ENCODE measurements at places on chromosomes 4 and X.

GRCh38 chrX:8784162-8784561 is 17.0 kb downstream of the FAM9A start:
- DNase-seq, result no peak

DNA sequence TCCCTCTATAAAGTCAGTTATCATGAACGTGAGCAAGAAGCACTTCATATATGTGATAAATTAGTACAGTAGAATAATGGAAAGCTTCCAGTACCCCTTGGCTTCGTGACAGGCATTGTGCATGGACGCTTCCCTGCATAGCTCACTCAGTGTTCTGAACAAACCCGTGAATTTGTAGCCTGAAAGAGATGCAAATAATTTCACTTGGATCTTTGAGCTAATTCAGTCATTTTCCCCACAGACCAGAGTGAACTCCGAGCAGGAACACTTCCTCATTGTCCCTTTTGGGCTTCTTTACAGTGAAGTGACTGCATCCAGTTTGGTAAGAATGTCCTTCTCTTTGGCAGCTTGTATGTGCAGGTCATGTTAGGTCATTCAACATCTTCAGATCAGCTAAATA is 50.1 kb downstream of the ADD1 start:
- DNase-seq, result no peak

DNA sequence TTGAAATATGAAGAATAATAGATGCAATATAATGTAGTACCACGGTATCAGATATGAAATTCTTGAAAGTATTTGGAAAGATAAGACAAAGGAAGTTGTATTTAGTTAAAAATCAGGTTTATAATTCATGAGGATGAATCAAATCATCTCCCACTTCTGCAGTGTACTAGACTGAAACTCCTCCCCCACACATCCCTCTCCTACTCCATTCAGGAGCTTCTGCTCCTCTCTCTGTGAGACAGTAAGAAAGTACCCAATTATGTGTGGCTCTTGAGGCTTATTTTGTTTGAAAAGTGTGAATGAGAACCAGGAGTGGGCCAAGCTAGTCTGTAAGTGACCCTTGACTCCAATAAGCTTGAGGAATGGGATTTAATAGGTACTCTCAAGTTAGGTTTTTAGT is 9.5 kb downstream of the SLAIN2 start:
- DNase-seq, result no peak

DNA sequence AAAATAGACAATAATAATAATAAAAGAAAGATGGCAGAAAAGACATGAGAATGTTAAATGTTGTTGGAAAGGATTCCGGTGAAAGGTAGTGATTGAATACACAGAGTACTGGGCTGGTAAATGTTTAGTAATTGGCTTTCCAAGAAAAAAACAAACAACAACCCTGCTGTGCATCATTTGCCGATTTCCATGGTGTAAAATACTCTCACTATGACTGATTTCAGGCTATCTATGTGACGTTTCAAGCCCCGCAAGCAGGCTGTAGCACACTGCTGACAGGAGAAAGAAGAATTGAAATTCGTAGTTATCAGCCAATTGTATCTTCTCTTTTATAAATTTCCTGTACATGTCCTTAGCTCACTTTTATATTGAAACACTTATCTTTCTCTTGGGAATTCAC is 13.6 kb upstream of the SEPTIN6 start:
- no peak for DNase-seq

GRCh38 chr4:6926081-6926480 is 16.5 kb downstream of the TBC1D14 start:
- DNase-seq, result no peak

DNA sequence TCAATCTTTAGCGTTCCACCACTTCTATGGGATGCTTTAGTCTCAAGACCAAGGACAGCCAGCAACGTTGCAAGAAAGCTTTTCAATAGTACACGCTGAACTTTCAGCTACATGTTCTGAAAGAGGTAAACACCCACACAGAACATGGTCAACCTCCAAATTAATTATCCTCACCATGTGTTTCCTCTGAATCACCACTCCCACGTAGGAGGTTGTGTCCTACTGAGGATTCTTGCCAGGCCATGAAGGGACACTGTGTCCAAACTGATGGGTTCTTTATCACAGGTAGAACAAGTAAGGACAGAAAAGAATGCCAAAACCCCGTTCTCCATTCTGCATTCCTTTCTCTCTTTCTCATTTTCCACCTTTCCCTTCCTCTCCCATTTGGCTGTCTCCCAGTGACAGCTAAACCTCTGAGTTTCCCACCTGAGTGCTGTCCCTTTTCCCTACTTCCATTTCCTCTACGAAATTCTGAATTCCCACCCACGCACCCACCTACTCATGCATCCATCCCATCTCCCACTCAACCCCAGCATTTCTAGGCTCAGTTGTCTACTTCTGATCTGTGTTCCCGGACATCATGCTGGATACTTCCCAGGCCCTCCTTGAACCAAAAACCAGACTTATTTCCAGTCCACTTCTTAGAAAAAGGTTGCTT is 29.0 kb upstream of the GPM6B start:
- DNase-seq, result no peak

- DNase-seq, result no peak
These were observed 2.9 kb downstream of the RAPGEF2 start for GRCh38 chr4:159105761-159106243.

DNA sequence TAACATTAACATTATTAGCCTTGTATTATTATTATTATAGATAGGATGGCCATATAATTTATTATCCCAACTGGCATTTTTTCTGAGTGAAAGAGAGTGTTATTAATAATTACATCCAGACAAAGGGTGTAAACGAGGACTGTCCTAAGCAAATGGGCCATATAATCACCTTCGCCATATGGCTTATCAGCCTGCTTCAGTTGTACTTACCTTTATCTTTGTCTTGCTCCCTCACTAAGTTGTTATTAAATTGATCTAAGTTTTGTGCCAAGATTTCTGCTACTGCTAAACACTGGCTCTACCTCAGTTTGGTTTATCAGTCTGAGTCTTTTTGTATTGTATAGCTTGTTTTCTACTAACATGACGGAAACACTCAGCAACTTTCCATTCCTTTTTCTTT is 76.9 kb downstream of the STIM2 start:
- no peak for DNase-seq

DNA sequence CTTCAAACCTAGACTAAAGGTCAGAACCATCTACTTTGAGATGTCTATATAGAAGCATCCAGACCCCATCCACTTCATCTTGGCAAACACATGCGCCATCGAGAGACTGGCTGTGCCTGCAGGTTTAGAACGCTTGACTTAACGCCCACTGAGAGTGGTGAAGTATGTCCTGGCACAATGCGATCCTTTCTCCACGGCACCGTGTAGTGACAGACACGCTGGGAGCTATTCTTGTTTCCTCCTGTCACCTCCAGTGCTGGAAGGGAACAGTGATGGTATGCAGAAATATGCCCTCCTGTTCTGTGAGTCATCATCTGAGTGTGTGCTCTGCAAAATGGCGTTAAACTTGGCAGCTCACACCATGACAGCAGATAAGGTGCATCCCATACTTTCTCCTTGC is 330.2 kb downstream of the NLGN4X start:
- DNase-seq, result no peak

- DNase-seq, result no peak
These were observed 130.4 kb upstream of the RADX start for GRCh38 chrX:106481341-106481740.

GRCh38 chr4:73844345-73844744 is 7.9 kb downstream of the CXCL6 start:
- no peak for DNase-seq

- no peak for DNase-seq
These were observed 81.9 kb downstream of the HCCS start for GRCh38 chrX:11193035-11193469.

DNA sequence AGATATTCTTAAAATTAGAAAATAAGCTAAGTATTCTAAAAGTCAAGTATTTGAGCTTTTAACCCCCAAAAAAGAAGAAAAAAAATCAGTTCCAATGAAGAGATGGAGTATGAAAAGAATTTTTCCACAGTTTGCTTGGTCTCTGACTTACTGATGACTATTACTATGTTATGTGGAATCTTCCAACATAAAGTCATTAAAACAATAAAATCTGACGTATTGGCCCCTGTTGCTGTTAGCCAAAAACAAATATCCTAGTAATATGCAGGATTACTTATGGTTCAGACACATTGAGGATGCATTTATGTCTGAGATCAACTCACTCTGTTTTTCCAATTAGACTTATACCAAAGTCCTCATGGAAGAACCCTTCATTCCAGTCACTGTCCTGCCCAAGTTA is 517.2 kb upstream of the ADGRL3 start:
- no peak for DNase-seq

DNA sequence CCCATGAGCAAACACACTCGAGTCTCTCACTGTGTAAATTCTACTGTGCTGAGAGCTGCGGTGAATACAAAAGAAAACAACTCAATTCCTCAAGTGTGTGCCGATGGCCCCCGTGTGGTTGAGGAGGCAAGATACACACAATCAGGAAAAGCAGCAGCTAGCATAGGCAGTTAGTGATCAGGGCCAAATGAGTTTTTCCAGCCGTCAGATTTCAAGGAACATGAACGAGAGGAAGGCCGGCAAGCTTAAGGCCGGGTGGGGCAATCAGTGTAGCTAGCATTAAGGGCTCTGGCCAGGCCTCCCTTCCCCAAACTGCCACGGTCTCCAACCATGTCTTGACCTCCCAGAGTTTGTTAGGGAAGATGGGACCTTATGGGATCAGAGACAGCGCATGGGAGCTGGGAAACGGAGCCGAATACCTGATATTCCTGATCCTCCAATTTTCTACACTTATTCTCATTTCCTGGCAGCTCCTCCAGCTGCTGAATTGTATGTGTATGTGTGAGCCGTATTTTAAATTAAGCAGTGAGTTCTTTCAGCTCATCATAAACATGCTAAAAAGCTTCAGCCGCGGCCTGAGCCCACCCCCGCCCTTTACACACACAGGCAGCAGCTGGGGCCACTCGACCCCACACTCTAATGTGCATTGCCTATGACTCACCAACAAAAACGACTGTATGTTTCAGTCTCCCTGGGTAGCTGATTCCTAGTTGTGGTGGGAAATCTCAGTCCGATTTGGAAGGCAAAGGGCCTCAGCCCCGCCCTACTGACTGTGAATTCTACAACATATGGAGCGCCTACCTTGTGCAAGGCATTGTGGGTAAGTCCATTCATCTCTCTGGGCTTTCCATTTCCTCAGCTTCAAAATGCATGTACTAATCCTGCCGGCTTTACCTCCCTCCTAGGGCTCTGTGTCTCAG is 59.9 kb downstream of the RTL9 start:
- no peak for DNase-seq

DNA sequence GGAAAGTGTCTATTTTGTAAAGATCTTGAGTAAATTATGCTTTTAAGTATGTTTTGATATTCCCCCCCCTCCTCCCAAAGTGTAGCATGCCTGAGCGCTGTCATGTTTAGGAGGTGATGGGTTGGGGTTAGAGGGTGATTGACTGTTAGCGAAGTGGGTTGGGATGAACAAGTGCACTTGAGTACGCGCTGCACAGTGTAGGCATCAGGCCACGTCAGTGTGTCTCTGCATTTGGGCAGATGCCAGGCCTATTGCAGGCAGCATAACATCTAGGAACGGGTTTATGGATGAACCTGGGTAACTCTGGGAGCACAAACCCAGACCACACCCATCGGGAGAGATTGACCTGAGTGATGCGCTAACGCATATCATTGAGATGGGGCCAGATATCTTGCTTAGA is 111.2 kb downstream of the TBL1X start:
- DNase-seq, result no peak

- no peak for DNase-seq
These were observed 101.1 kb downstream of the ADGRL3 start for GRCh38 chr4:61301271-61301670.

DNA sequence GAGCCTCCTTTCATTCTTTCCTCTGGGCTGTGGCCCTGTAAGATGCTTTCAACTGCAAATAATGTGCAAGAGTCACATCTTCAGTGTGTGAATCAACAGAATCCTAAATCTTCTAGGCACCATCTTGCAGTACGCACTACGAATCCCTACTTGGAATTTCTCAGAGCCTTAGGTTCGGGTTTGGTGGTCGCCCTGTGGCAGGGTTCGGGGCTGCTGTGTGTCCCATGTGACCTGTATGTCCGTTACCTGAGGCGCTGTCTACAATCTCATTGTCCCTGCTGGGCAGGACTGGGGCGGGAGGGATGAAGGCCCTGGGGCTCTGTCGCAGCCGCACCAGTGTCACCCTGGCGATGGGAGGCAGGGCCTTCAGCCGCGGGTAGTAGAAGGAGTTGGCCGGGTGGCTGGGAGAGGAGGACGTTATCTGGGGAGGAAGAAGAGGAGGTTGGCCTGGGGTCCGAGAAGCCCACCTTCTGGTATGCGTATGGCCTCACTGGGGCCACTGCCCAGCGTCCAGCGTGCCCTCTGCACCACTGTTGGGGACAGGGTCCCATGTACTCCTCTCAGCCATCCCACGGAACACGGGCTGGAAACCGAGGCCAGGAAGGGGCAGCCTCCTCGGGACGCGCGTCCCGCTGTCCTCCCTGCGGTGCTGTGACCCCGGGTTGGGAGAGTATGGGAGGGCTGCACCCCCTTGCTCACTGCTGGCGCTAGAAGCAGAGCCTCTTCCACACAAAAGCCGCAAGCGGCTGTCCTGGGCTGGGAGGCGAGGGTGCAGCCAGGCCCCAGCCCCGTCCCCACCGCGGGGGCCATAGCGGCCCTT is 2.0 kb downstream of the SPON2 start:
- DNase-seq, result no peak

DNA sequence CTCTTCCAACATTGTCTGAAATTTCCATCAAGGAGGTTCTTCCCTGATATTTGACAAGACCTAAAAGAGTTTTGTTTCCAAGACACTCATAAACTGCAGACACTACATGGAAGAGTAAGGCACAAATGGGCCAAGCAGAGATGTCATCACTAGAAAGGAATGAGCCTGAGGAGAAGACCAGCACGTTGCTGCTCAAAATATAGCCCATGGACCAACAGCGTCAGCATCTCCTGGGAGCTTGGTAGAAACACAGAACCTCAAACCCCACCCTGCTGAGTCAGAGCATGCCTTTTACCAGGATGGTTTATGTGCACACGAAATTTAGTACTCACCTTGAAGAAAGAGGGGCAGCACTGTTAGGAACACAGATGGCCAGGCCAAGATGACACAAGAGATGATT is 128.7 kb upstream of the MID1 start:
- DNase-seq, result no peak

DNA sequence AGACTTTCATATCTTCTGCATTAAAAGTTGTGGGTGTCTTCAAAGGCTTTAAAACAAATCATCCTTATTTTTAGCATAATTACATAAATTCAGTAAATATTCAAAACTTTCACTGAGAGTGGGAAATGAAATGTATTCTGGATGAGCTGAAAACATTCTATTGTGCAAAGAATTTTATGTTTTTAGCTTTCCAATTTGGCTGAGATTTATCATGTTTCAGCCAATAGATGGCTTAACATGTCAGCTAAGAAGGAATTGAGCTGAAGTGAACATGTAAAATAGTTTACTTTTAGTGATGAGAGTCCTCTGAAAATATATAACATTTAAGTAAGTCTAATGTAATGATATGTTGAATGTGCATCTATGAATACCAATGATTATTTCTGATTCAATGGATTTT is 213.5 kb upstream of the GIMD1 start:
- DNase-seq, result no peak

GRCh38 chrX:71224098-71224708 is 1.2 kb downstream of the GJB1 start:
- DNase-seq, result no peak
